Testis (tissue), 5 donors: ENCODE measurements at places on chromosomes 13 and 19. TPM values are rescaled to one million over a fixed set of nuclear protein-coding genes. Genes with fewer than 3 reads are reported as not detected.

The PROZ gene
- total RNA-seq = 0.81 TPM

The ZNF534 gene
- total RNA-seq = 3.7 TPM

The ZNF566 gene
- total RNA-seq = 12.1 TPM

DNA sequence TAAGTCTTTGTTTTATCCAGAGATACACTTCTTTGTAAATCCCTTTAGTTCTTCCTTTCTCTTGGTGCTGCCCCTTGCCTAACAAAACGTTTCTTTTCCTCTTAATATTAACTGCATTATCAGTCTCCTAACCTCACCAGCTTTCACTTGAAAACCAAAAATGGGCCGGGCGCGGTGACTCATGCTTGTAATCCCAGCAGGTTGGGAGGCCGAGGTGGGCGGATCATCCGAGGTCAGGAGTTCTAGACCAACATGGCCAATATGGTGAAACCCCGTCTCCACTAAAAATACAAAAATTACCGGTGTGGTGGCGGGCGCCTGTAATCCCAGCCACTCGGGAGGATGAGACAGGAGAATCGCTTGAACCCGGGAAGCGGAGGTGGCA is 329.8 kb upstream of the MIR17HG start:
- DNase-seq = no peak

GRCh38 chr13:73985783-73986182 is 148.4 kb downstream of the KLF12 start:
- DNase-seq = no peak
